NCI-H1694 (cell line): ENCODE measurements at places on chromosomes 7 and 10.

DNA sequence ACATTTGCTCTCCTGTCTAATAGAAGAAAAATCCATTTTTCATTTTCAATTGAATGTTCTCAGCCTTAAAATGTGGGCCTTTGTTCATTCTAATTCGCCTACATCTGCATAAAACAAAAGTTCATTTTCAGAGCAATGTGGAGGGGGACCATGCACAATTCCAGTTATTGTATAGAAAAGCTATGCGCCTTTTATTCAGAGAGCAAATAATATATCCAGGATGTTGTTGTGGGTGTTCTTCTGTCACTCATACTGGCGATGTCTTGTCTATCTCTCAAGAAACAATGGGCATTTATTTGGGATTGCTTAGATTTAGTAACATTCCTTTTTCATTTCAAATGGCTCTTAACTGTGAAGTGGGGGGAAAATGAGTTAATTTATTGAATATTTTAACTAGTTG, 56.4 kb downstream of the KIF5B start:
- DNase-seq = no peak

- no peak for DNase-seq
Measured at GRCh38 chr10:16867556-16867955, 50.3 kb upstream of the RSU1 start.

DNA sequence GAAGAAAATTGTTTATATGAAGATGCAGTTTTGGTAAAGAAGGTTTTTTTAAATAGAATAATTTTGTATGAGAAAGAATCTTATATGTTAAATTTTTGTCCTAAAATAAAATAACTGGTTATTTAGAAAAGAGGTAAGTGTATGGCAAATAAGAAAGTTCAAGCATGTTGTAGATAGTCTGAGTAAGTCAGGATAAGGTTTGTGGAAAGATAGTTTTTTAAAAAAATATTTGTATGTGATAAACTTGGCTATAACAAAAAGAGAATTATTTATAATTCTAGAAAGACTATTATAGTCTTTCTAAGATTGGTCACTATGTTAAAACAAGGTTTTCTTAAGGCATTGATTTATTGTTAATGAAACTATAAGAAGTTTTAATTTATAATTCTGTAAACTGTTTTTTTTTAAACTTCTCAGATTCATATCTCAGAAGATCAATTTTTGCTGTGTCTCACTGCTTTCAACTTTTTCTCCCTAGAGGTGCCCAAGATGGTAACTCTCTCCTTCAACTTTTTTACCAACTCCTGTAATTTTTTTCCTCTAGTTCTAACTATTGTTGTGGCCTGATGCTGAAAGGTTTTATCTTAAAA, 698.6 kb downstream of the CCSER2 start:
- no peak for DNase-seq

- DNase-seq = no peak
Measured at GRCh38 chr7:147818317-147818716, 772.2 kb upstream of the C7orf33 start.

DNA sequence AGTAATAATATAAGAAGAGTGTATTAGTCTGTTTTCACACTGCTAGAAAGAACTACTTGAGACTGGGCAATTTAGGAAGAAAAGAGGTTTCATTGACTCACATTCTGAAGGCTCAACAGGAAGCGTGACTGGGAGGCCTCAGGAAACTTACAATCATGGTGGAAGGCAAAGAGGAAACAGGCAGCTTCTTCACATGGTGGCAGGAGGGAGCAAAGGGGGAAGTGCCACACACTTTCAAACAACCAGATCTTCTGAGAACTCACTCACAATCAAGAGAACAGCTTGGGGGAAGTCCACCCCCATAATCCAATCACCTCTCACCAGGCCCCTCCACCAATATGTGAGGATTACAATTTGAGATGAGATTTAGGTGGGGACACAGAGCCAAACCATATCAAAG, 212.5 kb upstream of the HDAC9 start:
- no peak for DNase-seq

GRCh38 chr10:113060201-113061053, 110.4 kb downstream of the TCF7L2 start:
- DNase-seq = no peak

- no peak for DNase-seq
Measured at GRCh38 chr10:57336341-57336740, 931.4 kb downstream of the IPMK start.

GRCh38 chr7:8442814-8443304, 9.4 kb downstream of the NXPH1 start:
- DNase-seq = no peak

DNA sequence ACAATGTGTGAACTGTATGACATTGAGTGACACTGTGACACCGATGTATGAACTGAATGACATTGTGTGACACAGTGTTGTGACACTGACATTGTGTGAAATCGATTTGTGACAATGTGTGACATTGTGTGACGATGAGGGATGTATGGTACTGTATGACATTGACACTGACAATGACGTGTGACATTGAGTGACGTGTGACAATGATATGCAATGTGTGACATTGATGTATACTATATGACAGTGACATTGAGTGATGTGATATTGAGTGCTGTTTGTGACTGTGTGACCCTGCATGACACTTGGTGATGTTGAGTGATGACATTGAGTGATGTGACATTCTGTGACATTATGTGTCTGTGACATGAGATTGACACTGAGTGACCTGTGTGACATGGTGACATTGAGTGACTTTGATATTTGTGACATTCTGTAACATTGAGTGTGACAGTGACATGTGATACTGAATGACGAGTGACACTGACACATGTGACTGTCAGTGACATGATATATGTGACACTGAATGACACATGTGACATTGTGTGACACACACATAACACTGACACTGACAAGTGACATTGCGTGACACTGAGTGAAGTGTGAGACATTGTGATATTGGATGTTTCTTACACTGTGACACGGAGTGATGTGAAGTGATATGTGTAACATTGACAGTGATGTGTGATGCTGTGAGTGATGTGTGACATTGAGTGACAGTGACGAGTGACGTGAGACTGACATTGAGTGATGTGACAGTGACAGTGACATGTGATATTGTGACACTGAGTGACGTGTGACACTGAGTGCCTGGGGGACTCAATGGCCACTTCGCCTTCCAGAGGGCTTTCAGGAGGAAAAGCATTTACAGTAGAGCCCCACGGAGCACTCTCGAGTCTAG, 167.5 kb downstream of the PRKAG2 start:
- DNase-seq = no peak

DNA sequence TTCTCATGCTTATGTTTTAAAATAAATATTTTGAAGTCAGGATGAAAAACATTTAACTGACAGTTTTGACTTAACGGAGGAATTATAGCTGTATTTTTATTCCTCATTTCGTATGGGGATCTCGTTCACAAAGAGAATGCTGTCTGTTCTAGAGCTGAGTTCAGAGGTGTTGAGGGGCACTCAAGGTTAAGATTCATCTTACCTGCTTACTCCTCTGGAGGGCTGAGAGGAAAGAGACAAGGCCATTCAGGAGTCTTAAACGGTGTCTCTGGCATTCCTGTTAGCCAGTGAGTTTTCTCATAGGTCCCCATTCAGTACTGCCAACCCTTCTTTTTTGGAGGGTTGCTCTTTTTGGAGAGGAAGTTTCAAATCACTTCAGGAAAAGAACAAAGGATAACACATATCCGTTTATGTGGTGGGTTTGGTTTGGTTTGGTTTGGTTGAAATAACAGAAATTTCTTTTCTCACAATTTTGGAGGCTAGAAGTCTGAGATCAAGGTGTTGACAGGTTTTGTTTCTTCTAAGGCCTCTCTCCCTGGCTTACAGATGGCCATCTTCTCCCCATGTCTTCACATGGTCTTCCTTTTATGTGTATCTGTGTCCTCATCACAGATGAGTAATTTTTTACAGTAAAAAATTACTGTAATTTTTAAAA, 23.1 kb downstream of the CALHM2 start:
- no peak for DNase-seq

- DNase-seq = peak; percentile 76
Measured at GRCh38 chr10:74640134-74640921, 186.1 kb upstream of the KAT6B start.

GRCh38 chr7:38372290-38372689, 98.9 kb upstream of the TARP start:
- no peak for DNase-seq

DNA sequence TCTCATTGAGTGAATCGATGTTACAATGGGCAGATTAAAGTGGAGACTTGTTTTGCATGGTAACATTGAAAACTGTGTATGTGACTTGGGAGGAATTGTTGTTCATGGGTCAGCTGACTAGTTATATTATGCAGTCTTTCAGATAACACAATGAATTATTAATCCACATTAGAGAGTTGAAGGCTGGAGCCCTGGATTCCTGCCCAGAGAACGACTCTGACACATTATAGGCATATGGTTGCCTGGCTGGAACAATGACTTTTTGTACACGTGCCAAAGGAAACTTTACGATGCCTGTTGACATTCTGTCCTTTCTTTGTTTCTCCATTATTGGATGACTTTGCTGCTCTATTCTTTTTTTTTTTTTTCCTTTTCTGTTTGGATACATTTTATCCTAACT, 52.3 kb upstream of the TMEM229A start:
- peak; percentile 93 for DNase-seq

DNA sequence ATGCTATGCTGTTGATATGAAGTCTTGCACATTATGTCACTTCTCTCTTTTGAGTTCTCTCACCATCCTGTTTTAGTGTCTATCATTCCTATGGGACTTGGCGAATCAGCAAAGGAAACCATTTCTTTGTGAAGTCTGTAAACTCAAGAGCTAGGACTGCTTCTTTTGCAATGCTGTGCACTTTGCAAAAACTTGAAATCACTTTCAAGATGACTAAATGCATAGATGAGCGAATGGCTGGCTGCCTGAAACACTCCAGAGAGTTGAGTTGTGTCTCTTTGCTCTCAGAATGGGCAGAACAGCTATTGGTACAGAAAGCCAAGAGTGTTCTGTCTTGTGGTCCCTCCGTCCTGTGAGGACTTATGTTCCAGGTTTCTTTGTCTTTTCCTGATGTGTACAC, 18.3 kb upstream of the ELMO1 start:
- no peak for DNase-seq

DNA sequence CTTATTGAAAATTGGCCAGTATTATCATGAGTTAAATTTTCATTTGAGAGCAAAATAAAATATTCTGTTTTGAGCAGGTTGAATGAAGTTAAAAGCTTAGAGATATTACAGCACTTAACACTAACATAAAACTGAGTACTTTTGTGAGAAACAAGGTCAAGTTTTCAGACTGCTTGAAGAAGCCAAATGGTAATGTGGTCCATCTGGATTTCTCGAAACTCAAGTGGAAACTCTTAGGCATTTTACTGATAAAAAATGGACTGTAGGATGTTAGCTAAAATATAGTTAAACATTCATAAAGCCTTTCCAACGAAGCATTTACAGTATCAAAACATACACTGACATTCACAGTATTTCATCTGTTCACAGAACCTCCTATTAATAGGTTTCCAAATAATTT, 528.1 kb upstream of the SEMA3D start:
- DNase-seq = no peak
